SIG-M5 (cell line): ENCODE measurements at places on chromosomes 1 and 21.

DNA sequence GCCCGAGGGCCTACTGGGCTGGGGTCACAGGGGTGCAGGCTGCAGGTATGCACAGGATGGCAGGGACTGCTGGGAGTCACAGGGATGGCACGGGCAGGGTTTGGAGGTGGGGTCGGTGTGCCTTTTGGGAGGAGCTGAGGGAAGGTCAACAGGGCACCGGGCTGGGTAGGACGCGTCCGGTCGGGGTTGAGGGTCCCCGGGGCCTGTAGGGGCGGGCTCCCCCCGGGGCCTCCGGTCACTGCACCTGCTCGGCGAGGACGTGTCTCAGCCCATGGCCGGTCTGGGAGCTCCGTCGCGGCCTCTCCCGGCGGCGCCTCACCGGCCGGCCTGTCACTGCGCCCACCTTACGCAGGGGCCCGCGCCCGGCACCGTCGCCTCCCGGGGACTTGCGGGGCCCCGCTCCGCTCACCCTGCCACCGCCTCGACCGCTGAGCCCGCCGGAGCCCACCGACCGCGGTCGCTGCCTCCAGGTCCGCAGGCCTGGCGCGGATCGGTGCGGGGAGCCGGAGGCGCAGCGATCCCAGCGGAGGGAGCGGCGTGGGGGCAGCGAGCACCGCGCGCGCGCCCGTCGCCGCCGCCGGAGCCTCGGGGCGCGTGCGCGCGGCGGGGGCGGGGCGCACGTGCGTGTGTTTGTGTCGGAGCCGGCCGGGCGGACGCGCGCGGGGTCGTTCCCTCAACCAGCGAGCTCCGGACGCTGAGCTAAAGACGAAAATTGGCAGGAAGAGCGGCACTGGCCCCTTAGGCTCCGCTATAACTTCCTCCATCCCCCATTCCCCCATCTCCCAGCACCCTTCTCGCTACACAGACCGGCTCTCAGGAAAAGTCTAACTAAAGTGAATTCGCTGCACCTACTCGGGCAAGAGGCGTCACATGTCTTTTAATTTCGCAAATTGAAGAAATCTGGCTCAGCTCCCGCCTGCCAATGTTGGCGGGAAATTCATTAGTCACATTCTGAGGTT, at the start of gene AMIGO1:
AMIGO1 (minus strand) TSS at position 552 of the 959 bp plus-strand sequence. CDS start 815 bp downstream, outside the sequence.
- DNase-seq = no peak

DNA sequence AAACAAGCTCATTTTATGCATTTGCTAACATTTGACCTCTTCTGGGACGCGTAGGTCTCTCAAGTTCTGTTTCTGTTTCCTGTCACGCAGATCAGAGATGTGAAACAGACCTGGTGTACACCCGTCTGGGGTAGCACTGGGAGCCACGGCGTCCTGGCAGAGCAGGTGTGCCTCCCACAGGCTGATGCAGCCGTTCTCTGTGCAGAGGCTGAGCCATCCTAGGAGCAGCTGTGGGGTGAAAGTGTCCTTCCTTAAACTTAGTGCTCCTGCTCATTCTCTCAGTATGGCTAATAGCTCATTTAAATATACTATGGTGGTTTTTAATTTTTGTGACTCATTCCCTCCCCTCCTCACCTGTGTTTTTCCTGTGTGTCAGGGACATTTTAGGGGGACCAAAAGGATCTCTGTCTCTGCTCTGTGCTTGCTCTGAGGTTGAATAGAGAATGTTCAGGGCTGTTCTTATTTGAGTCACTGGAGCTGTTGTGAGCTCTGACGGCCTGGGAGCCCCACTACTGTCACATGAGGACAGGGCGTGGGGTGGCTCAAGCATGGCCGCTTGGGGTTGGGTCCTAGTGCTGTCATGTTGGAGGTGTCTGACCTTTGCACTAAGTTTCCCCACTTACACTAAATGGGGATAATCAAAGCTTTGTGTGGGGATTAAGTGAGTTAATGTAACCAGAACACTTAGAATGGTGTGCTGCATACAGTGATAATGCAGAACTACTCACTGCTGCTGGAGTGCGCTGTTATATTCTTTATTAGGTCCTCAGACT, 43.0 kb downstream of the GALNT2 start:
- DNase-seq = no peak

- no peak for DNase-seq
Measured at GRCh38 chr1:182035097-182035770, 26.3 kb downstream of the ZNF648 start.

DNA sequence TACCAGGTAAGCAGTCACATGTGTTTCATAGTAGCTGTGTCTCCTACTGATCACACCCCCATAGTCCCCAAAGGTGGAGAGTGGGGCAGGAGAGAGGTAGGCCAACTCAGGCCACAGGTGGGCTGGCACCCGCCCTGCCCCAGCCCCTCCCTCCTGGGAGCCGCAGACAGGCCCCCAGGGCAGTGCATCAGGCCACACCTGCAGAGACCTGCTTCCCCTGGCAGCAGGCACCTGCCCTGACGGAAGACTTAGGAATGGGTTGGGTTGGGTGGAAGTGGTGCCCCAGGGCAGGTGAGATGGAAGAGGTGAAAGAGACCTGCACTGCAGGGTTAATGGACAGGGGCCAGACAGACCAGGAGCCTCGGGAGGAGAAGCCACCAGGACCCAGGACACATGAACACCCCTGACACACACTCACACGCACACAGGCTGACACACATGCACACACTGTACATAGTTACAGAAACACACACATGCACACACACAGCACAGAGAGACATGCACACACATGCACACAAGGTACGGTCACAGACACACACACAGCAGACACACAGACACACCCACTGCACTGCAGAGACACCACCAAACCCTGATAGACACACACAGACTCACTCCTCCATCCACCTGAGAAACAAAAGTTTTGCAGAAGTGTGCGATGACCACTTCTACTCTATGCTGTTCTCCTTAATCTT, 1.7 kb upstream of the COL18A1 start:
- DNase-seq = no peak
